ENCODE measurements at places on chromosomes 2 and 18. TPM values are rescaled to one million over a fixed set of nuclear protein-coding genes. Genes with fewer than 3 reads are reported as not detected.

DNA sequence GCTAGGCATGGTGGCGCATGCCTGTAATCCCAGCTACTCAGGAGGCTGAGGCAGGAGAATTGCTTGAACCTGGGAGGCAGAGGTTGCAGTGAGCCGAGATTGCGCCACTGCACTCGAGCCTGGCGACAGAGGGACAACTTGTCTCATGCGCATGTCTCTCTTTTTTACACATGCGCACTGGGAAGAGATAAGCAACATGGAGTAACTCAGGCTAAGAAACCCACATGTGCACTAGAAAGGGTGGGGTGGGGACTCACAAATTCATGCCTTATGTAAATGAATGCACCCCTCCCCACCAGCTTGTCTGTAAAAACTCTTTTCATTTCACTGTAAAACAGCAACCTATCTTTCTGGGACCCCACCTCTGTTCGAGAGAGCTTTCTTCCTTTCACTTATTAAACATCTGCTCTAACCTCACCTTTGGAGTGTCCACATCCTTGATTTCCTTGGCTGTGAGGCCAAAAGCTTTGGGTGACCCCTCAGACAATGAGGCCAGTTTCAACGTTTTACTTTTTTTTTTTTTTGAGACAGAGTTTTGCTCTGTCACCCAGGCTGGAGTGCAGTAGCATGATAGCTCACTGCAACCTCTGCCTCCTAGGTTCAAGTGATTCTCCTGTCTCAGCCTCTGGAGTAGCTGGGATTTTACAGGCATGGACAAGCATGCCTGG is 91.6 kb upstream of the RMP24 start:
- no peaks in the 10 kb centered on the region for H3K27me3 ChIP-seq
- no peak overlapping the region for H3K4me3 ChIP-seq
- no peaks in the 10 kb centered on the region for H3K4me1 ChIP-seq
- no peak for DNase-seq
- no peaks in the 10 kb centered on the region for H3K36me3 ChIP-seq

DNA sequence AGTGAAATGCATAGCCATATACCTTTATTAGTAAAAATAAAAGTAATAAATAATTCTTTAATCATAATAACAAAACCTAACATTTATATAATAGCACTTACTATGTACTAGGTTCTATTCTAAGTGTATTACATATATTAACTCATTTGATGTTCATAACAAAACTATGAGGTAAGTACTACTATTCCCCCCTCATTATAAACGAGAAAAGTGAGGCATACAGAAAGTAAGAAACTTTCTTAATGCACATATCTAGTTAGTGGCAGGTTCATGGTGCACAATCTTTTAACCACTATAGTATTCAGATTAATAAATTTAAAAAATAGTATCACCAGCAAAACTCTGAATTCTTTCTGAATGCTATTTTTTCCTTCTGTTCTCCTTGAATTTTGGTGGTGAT is 27.5 kb downstream of the TRPM8 start:
- no peak overlapping the region for H3K4me3 ChIP-seq
- no peaks in the 10 kb centered on the region for H3K4me1 ChIP-seq
- no peak for DNase-seq
- no peaks in the 10 kb centered on the region for H3K27me3 ChIP-seq

- peaks cover 18% of the 10 kb centered on the region for H3K4me1 ChIP-seq
- H3K36me3 ChIP-seq: no peaks in the 10 kb centered on the region
- peaks cover 5% of the 10 kb centered on the region for H3K27me3 ChIP-seq
These were observed 1.4 kb upstream of the REEP1 start for GRCh38 chr2:86338778-86339295.

DNA sequence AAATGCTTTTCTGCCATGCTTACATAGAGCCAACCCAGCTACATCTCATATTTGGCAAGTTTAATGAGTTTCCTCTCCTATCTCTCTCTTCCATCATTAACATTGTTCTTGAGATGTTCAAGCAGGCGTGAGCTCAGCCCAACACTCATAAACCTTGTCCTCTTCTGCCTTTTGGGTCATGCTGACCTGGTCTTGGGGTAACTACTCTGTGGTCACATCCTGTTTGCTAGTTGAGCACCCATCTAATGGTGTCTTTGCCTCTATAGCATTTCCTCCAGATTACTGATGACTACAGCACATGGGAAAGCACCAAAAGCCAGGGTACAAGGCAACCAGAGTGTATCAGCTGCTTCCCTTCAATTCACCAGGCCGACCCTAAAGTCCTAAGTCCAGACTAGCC is 366.9 kb upstream of the HNRNPA3 start:
- no peak overlapping the region for H3K27ac ChIP-seq
- H3K4me3 ChIP-seq: no peak overlapping the region
- H3K4me1 ChIP-seq: no peaks in the 10 kb centered on the region
- H3K27me3 ChIP-seq: no peaks in the 10 kb centered on the region

GRCh38 chr2:161206471-161207032 is 46.3 kb downstream of the TANK start:
- no peak overlapping the region for H3K4me3 ChIP-seq
- H3K27me3 ChIP-seq: no peaks in the 10 kb centered on the region
- DNase-seq: no peak
- H3K4me1 ChIP-seq: no peaks in the 10 kb centered on the region
- peaks cover 2% of the 10 kb centered on the region for H3K36me3 ChIP-seq
- no peak overlapping the region for H3K27ac ChIP-seq

GRCh38 chr2:147511491-147511948 is 333.3 kb upstream of the ACVR2A start:
- H3K4me1 ChIP-seq: peaks cover 5% of the 10 kb centered on the region
- no peak overlapping the region for H3K4me3 ChIP-seq
- H3K27me3 ChIP-seq: no peaks in the 10 kb centered on the region
- no peak overlapping the region for H3K27ac ChIP-seq

Gene DSG4
- not detected for polyA plus RNA-seq

Gene ANKRD53
- 4.9 TPM for polyA plus RNA-seq

Measured in spinal cord (tissue), 10 donors.